Osteoblast (primary cell): ENCODE measurements at places on chromosomes 4 and X. TPM values are rescaled to one million over a fixed set of nuclear protein-coding genes. Genes with fewer than 3 reads are reported as not detected.

DNA sequence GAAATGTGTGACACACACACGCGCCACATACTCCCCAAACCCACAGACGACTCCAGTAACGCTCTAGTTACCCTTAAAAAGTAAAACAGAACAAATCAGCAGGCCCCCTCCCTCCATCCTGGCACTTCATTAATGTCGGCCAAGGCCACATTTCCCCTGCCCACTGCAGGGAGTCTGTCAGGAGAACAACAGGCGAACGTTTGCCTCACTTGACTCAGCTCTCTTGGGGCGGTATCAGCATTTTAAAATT, 671 bp upstream of the FHIP1A start:
- DNase-seq = no peak

DNA sequence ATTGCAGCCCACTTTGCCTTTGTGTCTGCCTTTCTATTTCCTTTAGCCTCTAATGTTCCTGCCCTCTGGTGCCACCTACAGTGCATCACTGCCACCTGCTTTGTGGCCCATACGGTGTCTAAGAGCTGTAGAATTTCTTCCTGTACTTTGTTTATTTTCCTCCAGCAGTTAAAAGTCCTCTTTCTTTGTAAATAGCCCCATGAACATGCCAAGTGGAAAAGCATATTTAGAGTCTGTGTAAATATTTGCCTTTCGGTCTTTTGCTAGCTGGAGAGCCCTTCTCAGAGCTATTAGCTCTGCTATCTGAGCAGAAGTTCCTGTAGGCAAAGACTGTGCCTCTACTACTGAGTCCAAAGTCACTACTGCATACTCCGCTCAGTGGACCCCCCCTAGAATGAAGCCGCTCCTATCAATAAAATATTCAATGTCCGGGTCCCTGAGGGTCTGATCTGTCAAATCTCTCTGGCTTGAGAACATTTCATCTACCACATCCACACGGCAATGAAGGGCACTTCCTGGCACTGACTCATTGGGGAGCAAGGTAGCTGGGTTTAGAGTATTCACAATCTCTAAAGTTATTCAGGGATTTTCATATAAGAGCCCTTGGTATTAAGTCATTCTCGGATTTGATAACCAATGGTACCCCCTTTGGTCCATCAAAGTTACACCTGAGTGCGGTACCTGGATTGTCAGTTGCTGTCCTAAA, 36.3 kb downstream of the SULT1E1 start:
- no peak for DNase-seq

- peak; percentile 49 for DNase-seq
These were observed 13.0 kb downstream of the SH3BP2 start for GRCh38 chr4:2805712-2806389.

DNA sequence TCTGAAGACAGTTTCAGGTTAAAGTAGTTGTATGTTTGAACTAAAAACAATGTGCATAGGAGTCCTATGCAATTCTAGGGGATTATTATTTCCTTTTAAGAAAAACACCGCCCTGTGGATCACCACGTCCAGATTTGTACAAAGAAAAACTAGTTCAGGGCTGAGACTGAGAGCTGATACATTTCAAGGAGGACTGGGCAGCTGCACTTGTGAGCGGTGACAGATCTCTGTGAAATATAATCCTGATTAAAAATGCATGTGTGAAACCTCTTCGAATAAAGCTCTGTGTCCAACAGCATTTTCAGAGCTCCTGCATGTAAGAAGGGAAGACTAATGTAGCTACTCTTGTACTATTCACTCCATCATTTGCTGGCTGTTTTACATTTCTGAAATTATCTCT, 365.8 kb upstream of the PITX2 start:
- no peak for DNase-seq

GRCh38 chr4:102324730-102325129, 20.6 kb downstream of the SLC39A8 start:
- DNase-seq = no peak

The SMR3B gene
- total RNA-seq = not detected in 2 replicates
